ENCODE measurements at places on chromosomes 11 and 22.
A peak's percentile ranks its signal among the peaks of the same experiment; 100 is the strongest.

- no peak for DNase-seq
Observed at GRCh38 chr11:62195945-62196344, 5.9 kb downstream of the SCGB1D1 start.

- DNase-seq: peak; percentile 53
Observed at GRCh38 chr11:61578819-61579675, 1.8 kb downstream of the SYT7 start.

- no peak for DNase-seq
Observed at GRCh38 chr22:46407748-46408147, 72.2 kb downstream of the TRMU start.

DNA sequence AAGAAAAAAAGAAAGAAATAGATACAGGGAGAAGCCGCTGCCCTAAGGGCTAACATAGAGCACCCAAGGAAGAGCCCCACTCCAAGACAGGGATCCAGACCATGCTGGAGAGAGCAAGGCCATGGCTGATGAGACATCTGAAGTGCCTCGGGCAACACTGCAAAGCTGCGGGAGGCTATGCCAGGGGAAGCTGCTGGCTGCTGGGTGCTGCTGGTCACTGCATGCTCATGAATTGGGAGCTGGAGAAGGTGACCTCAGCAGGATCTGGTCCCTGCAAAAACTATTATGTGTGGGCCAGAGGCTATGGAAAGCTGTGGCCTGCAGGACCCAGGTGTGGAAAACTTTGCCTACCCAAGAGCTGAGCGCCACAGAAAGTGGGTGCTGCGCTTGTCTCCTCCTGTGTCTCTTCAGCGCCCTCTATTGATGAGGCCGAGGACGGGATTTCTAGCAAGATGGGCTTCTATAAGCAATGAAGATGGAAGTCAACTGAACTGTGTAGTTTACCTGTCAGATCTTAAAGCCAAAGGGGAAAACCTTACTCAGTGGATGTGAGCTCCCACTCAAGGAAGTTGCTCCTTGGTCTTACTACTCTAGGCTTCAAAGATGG, 17.3 kb upstream of the SLC29A2 start:
- no peak for DNase-seq

- DNase-seq: no peak
Observed at GRCh38 chr11:67452141-67452952, at the start of gene GPR152. Gene GPR152, minus strand, starts transcription at chr11:67452729. Its CDS starts 5 bp downstream, at chr11:67452724.

- DNase-seq: no peak
Observed at GRCh38 chr11:72513411-72513810, 79.1 kb upstream of the CLPB start.

GRCh38 chr11:62614275-62614674, 1.2 kb downstream of the ROM1 start:
- no peak for DNase-seq

DNA sequence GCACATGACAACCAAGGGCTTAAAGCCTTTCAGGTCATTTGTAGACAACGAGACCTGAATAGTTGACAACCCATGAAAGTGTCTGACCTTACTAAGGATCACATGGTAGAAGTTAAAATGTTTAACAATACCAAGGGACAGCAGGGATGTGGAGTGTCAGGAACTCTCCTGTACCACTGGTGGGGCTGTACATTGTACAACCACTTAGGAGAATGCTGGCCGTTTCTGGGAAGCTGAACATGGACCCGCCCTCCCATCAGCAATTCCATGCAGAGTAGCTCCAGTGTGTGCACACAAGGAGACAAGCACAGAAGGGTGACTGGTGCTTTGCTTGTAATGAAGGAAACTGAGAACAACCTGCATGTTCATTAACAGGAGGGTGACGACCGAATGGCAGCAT, 162.9 kb downstream of the MPPED1 start:
- no peak for DNase-seq

DNA sequence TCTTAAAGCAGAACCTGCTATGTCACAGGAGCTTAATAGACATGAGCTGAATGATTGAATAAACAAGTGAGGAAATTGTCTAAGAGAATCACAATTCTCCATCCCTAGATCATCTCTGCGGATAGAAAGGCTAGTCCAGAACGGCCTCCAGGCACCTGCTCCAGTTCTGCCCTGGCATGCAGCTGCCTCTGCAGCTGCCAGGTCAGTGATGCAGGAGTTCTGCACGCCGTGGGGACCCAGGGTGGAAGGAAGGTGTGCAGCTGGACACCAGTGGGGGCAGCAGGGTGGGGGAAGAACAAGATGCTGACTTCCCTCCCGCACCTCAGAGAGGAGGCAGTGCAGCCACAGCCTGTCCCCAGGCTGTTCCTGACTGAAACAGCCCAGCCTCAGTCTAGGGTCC, 192.1 kb upstream of the NCAM1 start:
- no peak for DNase-seq

- DNase-seq: no peak
Observed at GRCh38 chr11:8545698-8546366, 48.2 kb downstream of the STK33 start.

- no peak for DNase-seq
Observed at GRCh38 chr11:131671734-131672133, 301.3 kb downstream of the NTM start.

DNA sequence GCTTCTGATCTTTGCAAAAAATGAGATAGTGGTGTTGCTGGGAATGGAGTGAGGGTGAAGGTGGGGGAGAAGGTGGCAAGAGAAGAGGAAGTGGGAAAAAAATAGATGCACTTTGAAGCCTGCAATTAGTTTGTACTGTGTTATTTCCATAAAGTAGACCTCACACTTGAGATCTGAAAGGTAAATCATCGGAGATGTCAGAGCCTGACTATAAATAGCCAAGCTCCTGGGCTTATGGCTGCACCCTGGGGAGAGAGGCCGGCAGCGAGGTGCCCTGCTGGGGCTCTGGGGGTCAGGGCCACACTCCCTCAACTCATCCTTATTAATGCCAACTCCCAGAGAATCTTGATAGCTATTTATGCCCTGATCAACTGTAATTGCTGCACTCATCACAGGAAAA, 134.4 kb downstream of the NXPE2 start:
- DNase-seq: no peak

DNA sequence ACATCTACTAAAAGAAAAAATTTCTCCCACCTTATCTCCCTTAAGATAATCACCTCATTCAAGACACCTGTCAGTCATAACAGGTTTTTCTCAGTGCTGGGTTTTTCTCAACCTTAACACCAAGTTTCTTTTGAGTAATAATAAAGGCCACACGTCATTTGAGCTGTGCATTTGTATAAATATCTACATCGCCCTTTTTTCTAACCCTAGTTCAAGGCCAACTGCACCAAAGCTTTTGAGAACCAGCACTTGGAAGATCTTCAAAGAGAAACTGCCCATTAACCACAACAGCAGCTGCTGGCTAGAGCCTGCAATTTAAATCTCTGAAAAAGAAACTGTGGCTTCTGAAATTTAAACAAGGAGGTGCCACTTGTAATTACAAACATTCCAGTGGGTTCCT, 6.9 kb downstream of the CADM1 start:
- DNase-seq: no peak

DNA sequence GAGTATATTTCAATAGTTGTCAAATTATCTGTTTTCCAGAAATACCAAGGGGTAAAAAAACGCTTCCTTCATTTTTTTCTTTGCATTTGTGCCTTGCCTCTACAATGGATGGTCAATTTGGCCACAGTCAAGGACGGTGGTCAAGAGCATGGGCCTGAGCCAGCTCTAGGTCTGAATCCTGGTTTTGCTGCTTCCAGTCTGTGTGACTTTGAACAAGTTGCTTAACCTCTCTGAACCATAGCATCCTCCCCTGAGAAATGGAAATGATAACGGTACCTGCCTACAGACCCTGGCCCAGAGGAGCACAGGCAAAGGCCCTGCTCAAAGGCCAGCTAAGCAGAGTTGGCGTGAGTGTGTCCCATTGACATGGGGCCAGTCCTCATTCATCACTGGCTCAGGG, 3.1 kb downstream of the PNPLA5 start:
- DNase-seq: no peak

Data from left forelimb (tissue), 1 donor.